Cardiac septum (tissue), 1 donor: ENCODE measurements at places on chromosomes 2 and 18. TPM values are rescaled to one million over a fixed set of nuclear protein-coding genes. Genes with fewer than 3 reads are reported as not detected.
A peak's percentile ranks its signal among the peaks of the same experiment; 100 is the strongest.

GRCh38 chr2:114814355-114814754 is 371.9 kb downstream of the DPP10 start:
- no peak for DNase-seq

GRCh38 chr2:230161184-230161583 is 58.6 kb downstream of the SP110 start:
- no peak for DNase-seq

GRCh38 chr2:40251137-40251536 is 200.8 kb downstream of the SLC8A1 start:
- no peak for DNase-seq

- DNase-seq = no peak
Measured at GRCh38 chr2:121727950-121728349, 8.7 kb downstream of the NIFK start.

DNA sequence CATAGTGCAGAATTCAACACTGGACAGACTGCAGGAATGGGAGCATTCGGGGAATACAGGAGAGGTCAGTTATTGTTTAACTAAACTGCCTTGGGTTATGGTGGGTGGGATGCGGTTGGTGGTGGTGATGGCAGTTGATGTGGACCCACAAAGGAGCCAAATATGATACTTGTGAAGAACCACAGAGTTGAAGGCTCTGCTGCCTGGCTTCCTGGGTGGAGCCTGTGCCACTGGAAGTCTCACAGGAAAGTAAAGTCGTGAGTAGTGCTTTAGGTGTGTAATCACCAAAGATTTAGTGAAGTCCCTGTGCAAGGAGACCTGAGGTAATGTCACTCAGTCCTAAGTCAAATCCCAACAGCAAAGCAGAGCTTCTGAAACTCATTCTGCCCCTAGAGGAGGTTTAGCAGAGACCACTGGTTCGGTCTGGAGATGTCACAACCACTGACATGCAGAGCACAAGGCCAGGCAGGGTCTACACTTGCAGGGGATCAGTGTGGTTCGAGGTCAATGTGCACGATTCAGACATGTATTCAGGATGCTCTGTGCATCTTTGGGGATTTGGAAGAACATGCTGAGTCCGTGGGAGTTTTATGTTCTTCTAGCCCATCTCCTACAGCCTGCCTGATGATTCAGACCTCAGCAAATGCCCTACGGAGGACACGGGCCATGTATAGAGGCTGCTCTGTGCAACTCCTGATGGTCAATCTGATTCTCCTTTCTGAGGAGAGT is 1150.9 kb downstream of the RPIA start:
- DNase-seq = peak; percentile 74

DNA sequence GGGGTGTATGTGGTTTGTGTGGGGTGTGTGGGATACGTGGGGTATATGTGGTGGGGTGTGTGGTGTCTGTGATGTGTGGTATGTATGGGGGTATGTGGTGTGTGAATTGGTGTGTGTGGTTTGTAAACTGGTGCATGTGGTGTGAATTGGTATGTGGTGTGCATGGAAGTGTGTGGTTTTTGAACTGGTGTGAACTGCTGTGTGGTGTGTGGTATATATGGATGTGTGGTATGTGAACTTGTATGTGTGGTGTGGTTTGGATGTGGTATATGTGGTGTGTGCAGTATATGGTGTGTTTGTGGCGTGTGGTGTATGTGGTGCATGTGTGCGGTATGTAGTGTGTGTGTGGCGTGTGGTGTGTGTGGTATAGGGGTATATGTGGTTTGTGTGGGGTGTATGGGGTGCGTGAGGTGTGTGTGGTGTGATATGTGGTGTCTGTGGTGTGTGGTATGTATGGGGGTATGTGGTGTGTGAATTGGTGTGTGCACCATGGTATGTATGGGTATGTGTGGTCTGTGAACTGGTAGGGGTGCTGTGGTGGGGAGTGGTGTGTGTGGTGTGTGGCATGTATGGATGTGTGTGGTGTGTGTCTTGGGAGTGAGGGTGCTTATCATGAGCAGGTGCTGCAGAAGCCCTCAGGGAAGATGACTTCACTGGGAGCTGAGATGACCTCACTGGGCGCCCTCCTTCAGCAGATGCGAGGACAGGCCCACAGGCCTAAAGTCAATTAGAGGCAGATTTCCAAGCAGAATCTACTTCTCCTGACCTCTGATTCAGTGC is 209.6 kb upstream of the TNP1 start:
- DNase-seq = no peak

GRCh38 chr2:175010848-175011254 is 5.7 kb upstream of the CHN1 start:
- no peak for DNase-seq

GRCh38 chr18:9280849-9281248 is 53.7 kb upstream of the TWSG1 start:
- DNase-seq = no peak

- no peak for DNase-seq
Measured at GRCh38 chr2:219126555-219126954, 34.1 kb downstream of the NHEJ1 start.

GRCh38 chr2:239397931-239398471 is 2.8 kb downstream of the HDAC4 start:
- DNase-seq = peak; percentile 35

GRCh38 chr2:19337202-19337601 is 21.2 kb downstream of the OSR1 start:
- no peak for DNase-seq

DNA sequence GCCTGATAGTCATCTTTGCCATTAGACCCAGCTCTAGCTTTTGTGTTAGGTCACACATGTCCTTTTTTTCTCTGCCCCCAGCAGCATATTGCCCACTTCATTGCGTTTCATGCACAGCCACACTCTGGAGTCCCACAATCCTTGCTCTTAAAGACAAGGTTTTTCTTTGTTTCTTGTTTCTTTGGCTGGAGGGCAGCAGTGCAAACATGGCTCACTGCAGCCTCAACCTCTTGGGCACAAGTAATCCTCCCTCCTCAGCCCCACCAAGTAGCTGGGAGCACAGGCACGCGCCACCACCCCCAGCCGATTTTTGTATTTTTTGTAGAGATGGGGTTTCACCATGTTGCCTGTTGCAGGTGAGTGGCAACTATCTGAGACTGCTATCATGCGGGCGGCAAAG is 16.9 kb upstream of the PAPOLG start:
- DNase-seq = no peak

- DNase-seq = no peak
Measured at GRCh38 chr2:225532096-225532495, 132.6 kb downstream of the NYAP2 start.

GRCh38 chr2:21396252-21396651 is 272.5 kb downstream of the TDRD15 start:
- no peak for DNase-seq

DNA sequence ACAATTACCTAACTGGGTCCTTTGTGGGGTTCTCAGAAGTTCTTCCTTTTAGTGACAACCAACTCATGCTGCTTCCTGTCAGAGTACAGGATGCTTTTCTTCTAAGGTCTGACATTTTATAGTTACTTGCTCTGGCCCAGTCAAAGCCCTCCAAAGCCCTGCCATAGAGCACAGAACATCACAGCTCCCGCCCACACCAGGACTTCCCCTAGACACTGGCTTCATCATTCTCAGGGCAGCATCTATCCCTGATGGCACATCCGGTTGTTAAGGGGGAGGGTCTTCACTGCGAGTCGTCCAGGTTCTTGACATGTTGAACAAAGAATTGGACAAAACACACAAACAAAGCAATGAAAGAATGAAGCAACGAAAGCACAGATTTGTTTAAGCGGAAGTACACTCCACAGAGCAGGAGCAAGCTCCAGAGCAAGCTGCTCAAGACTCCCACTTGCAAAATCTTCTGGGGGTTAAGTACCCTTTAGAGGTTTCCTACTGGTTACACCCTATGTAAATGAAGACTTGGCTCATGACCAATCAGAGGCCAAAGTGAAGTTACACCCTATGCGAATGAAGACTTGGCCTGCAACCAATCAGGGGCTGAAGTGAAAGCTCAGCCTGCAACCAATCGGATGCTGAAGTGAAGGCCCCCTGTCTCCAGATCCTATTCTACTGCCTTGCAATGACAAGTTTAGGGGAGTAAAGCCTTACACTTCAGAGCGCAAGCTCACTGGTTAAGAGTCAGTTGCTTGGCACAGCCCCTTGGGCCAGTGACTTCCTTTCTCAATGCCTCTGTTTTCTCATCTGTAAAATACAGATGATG is 79.0 kb downstream of the HDAC4 start:
- DNase-seq = peak; percentile 69

DNA sequence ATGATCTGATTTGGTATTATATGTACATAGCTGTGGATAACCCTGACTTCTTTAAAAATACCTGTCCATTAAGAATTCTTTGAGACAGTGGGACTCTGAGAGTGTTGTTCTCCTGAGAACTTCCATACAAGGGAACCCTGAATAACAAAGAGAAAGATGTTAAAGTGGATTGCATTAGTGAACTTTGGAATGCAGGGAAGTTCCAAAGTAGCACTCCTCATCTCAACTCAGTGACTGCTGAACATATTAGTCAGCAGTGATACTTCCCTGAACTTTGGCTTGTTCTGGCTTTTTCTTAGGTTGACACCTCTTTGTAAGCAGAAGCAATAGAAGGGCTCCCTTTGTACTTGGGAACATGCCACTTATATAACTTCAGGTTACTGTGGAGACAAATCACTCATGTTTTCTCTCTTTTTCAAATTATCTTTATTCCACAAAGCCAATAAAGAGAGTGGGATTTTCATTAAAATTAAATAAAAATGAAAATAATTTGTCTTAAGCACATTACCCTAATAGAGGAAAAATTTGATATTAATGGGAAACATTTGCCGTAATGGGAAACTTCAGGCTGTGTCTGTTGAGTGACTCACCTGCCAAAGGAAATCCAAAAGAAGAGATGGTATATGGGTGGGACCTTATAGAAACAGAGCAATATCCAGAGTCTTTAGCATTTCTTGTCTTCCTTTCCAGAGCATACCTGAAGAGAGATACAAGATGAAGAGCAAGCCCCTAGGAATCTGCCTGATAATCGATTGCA is 33.3 kb downstream of the CFLAR start:
- DNase-seq = no peak

- no peak for DNase-seq
Measured at GRCh38 chr2:63658176-63658968, 69.6 kb downstream of the MDH1 start.

DNA sequence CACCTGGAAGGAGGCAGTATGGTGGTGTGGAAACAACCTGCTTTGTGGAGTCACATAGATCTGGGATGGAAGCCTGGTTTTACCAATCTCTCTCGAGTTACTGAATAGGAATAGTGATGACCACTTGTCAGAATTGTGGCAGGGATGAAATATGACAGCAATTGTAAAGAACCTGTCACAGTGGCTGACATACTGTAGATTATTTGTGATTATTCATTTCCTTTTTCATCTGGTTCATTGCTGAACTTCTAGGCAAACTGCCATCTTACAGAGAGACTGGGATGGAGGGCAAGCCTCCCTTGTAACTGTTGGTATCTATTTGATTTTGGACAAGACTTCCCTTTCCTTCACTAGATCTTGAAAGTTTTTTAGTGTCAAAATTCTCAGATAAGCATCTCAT is 42.0 kb downstream of the FMNL2 start:
- DNase-seq = no peak

GRCh38 chr2:213723707-213724106 is 439.4 kb downstream of the SPAG16 start:
- DNase-seq = no peak

DNA sequence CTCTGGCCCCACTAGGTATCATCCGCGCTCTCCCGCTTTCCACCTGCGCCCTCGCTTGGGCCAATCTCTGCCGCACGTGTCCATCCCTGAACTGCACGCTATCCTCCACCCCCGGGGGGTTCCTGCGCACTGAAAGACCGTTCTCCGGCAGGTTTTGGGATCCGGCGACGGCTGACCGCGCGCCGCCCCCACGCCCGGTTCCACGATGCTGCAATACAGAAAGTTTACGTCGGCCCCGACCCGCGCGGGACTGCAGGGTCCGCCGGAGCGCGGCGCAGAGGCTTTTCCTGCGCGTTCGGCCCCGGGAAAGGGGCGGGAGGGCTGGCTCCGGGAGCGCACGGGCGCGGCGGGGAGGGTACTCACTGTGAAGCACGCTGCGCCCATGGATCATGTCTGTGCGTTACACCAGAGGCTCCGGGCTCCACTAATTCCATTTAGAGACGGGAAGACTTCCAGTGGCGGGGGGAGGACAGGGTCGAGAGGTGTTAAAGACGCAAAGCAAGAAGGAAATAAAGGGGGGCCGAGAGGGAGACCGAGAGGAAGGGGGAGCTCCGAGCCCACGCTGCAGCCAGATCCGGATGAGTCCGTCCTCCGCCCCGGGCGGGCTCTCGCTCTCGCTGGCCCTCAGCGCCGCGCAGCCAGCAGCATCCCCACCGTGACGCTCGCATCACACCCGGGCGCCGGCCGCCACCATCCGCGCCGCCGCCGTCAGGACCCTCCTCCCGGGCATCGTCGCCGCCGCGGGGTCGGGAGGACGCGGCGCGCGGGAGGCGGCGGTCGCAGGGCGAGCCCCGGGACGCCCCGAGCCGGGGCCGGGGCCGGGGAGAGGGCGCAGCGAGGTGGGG is 664 bp downstream of the NETO1 start:
- DNase-seq = no peak

GRCh38 chr2:20211860-20212458 is 13.0 kb downstream of the SDC1 start:
- DNase-seq = no peak

GRCh38 chr2:219965287-219966194 is 338.1 kb downstream of the SLC4A3 start:
- DNase-seq = no peak

GRCh38 chr2:170509452-170510193 is 205.5 kb upstream of the SP5 start:
- no peak for DNase-seq

GRCh38 chr2:187783446-187783845 is 229.2 kb upstream of the TFPI start:
- DNase-seq = no peak

DNA sequence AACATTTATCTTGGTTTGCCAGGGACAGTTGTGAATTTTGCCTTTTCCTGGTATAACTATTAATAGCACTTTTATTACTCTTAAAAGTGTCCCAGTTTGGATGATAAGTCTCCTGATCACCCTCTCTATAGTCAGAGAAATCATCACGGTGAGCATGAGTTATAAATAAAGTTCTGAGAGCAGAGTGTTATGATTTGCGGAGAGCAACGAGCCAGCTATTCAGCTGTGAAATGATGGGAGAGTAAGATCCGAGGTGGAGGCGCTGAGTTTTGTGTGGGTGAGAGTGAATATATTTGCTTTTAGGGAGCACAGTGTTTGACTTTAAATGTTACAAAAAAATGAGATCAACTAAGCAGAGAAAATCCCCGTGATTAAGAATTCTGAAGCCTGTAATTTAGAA is 179.6 kb downstream of the DSC3 start:
- DNase-seq = no peak

- DNase-seq = no peak
Measured at GRCh38 chr2:239864247-239865058, 160.7 kb downstream of the NDUFA10 start.

NOL4 gene
- 0.67 TPM for total RNA-seq

WNT6 gene
- 0.46 TPM for total RNA-seq

POTEF gene
- not detected for total RNA-seq

CDK5R2 gene
- total RNA-seq = not detected

SLC4A3 gene
- total RNA-seq = 396 TPM

TMEFF2 gene
- total RNA-seq = not detected

KIF1A gene
- total RNA-seq = 10.2 TPM

THSD7B gene
- total RNA-seq = 0.62 TPM

RIT2 gene
- not detected for total RNA-seq

CRYBA2 gene
- total RNA-seq = not detected

GCKR gene
- not detected for total RNA-seq

SLC4A5 gene
- total RNA-seq = 3.6 TPM

GULP1 gene
- 5.1 TPM for total RNA-seq
